Stimulated activated CD4-positive, alpha-beta T cell treated with anti-CD3 and anti-CD28 coated beads, Interleukin-15, amount 100 ng/mL, for 48 hours (primary cell): ENCODE measurements at places on chromosomes 5 and 9.

DNA sequence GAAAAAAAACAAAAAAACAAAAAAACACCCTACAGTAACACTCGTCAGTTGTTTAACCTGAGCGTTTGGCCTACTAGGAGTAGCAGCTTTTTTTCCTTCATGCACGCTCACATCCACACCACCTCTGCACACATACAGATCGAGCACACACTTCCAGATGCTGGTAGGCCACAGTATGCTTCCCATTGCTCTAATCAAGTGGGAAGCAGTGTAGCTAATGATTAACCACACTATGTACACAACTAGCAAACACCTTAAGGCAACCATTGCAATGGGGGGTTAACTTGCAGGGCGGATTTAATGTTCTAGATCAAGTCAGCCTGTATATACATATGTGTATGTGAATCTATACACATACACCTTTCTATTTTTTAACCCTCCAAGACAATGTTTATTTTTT lies 65.5 kb upstream of the GLRX start:
- no peak for DNase-seq

- DNase-seq: no peak
Measured at GRCh38 chr5:82276800-82277612, 1.1 kb downstream of the RPS23 start.

- DNase-seq: no peak
Measured at GRCh38 chr5:4906786-4907185, 233.3 kb upstream of the ADAMTS16 start.

- DNase-seq: no peak
Measured at GRCh38 chr5:54304040-54304439, 6.3 kb downstream of the ARL15 start.

- DNase-seq: no peak
Measured at GRCh38 chr9:36764364-36765076, 191.8 kb downstream of the MELK start.

DNA sequence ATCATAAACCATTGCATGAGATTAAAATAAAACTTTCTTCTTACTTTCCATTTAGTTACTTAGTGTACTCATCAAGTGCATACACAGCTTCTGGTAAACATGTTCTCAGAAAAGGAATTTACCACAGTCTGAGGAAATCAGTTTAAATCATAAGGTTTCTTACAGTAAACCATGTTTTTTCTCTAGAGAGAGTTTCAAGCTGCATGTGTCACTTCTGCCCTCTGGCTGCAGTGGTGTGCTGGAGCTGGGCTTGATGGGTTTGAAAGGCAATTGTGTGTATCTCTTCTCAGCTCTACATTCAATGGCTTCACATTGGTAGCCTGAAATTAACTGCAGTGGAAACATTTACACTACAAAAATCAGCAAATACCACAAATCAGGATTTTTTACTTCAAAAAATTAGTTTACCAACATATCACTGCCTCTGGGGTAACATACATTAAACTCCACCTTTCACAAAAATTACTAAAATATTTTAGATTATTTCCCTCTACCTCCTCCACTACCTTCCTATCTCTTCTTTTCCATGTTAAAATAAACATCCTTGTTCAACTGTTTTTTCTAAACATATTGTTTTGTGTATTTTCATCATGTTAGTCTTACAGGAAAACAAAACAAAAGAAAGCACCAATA lies 414.3 kb downstream of the ANXA1 start:
- no peak for DNase-seq

- no peak for DNase-seq
Measured at GRCh38 chr9:78143281-78144007, 92.4 kb upstream of the CEP78 start.

DNA sequence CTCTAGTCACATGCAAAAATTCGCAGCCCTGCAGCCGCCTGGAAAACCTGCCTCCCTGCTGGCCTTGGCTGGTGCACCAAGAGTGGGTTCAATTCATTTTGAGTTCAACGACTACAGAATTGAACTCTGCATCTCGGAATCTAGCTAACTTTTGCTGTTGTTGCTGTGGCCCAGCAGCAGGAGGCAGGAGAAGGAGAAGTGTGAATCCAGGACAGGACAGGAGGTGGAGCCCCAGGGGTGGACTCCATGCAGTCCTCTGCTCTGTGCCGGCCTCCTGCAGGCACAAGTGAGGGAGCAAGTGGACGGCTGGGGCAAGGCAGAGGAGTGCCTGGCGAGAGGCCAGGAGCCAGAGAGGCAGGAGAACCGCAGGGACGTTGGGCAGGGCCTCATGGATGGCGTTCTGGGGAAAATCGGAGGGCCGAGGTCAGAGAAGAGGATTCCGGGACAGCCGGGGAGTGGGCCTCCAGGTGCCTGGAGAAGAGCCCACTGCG lies 214.2 kb downstream of the FANCC start:
- no peak for DNase-seq

DNA sequence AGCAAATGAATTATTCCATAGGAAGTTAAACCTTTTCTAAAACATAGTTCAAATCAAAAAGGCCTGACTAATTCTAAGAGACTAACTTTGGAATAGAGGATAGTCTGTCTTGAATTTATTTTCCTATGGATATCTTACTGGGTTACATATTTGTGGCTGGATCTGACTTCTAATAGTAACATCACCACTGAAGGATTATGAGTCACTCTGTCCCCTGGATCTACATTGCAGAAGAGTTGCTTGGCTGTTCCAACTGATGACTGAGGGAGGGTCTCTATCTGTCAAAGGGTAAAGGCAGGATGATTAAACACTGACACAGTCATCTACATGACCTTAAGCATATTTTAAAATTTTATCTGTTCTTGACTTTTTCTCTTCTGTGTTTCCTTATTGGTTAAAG lies 119.6 kb upstream of the FST start:
- DNase-seq: no peak

DNA sequence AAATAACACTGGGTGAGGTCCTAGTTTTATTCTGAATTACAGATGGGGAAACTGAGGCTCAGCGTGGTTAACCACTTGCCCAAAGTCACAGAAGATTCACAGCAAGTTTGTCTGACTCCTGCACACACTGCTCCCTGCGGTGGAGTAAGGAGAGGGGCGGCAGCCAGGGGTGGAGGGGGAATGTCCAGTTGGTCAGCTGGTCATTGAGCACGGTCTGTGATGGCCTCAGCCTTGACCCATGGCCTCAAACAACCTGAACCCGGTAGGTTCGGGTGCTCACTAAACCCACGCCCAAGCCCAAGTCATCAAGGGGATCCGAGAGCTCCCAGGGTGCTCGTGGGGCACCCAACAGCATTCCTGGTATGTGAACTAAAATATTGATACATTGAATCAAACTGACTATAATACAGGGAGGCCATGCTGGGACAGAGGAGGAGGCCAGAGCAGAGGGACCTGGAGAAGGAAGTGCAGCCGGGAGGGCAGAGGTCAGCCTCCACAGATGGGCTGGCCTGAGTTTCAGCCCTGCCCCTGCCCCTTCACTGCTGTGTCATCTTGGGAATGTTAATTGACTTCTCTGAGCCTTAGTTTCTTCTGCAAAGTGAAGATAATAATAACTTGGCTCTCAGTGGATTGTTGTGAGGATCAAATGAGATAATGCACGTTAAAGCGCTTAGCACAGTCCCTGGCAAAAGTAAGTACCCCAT lies 3.6 kb upstream of the IL17B start:
- no peak for DNase-seq

GRCh38 chr9:135242049-135242396 lies 154.6 kb downstream of the OLFM1 start:
- DNase-seq: no peak

DNA sequence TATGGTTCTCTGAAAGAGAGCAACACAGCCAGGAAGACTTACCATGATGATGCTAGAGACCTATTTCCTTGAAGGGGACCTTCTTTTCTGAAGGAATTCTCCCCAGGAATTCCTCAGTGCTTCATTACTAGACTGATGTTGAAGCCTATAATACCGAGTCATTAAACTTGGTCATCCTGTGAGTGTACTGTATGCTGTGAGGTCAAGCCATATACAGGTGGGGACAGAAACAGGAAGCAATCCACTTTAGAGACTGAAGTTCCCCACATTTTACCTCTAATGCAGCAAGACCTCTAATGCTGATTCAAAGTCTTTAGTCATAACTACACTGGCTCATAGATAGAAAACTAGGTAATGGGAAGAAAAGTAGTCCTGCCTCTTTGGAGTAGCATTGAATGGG lies 77.1 kb upstream of the RASEF start:
- DNase-seq: no peak

DNA sequence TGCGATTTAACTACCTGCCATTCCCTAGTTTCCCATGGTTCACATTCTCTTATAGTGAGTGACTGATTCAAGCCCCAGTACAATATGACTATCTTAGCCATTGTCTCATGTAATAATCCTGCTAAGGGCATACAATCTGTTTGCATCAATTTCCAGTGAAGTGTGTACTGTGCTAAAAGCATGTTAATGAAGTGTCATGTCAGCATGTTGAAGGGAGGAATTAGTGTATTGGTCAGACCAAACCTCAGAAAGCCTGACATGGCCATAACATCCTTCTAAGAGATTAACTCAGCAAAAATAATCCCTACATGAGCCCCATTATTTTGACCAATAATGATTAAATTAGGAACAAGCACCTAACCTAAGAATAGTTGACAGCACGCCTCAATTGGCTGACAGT lies 442.4 kb downstream of the ENC1 start:
- DNase-seq: no peak
